CD4-positive, alpha-beta T cell treated with Interleukin-2 at 100 ng/mL for 4 hours (primary cell): ENCODE measurements at places on chromosomes 11 and 22.

- DNase-seq = no peak
Measured at GRCh38 chr11:92687724-92688123, 281.7 kb upstream of the MTNR1B start.

DNA sequence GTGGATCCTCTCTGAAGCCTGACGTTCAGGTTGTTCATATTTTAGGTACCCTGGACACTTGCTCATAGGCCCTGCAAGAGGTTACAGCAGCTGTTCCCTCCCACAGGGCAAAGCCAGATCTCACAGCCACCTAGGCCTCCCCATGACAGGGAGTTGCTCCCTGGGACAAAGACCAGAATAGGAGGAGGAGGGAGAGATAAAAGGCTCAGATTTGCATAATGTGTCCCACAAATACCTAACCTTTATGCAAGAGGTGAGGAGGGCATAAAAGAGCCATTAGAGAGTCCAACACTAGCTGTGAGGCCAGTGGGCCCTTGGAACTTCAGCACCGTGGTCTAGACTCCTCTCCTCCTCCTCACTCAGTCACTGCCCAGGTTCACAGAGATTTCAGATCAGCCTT is 33.8 kb downstream of the ZNF280B start:
- no peak for DNase-seq

DNA sequence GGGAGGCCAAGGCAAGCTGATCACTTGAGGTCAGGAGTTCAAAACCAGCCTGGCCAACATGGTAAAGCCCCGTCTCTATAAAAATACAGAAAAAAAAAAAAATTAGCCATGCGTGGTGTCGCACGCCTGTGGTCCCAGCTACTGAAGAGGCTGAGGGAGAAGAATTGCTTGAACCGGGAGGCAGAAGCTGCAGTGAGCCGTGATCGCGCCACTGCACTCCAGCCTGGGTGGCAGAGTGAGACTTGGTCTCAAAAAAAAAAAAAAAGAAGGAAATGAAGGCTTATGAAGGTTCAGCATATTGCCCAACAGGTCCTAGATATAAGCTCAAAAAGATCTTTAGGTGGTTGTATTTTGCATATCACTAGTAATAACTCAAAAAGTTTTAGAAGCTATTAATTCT is 10.2 kb downstream of the ATL3 start:
- no peak for DNase-seq

- no peak for DNase-seq
Measured at GRCh38 chr11:87213444-87213843, 175.7 kb downstream of the TMEM135 start.

- DNase-seq = no peak
Measured at GRCh38 chr11:35552616-35553015, 27.2 kb upstream of the PAMR1 start.

- no peak for DNase-seq
Measured at GRCh38 chr11:115333949-115334348, 170.3 kb downstream of the CADM1 start.

DNA sequence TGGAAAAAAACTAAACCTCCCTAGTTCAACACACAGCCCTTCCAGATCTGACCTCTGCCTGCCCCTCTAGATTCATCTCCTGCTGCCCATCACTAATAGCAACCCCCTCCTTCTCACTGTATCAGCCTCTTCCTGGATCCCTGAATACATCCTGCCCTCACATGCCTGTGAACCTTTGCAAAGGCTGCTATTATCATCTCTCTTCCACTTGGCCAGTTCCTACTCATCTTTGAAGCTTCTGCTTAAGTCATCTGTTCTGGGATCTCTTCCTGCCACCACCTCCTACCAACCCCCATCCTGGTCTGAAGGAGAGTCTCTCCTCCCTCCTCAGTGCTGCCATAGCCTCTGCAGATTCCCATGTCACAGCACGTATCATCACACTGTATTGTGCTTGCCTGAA is 38.0 kb upstream of the AMOTL1 start:
- DNase-seq = no peak

DNA sequence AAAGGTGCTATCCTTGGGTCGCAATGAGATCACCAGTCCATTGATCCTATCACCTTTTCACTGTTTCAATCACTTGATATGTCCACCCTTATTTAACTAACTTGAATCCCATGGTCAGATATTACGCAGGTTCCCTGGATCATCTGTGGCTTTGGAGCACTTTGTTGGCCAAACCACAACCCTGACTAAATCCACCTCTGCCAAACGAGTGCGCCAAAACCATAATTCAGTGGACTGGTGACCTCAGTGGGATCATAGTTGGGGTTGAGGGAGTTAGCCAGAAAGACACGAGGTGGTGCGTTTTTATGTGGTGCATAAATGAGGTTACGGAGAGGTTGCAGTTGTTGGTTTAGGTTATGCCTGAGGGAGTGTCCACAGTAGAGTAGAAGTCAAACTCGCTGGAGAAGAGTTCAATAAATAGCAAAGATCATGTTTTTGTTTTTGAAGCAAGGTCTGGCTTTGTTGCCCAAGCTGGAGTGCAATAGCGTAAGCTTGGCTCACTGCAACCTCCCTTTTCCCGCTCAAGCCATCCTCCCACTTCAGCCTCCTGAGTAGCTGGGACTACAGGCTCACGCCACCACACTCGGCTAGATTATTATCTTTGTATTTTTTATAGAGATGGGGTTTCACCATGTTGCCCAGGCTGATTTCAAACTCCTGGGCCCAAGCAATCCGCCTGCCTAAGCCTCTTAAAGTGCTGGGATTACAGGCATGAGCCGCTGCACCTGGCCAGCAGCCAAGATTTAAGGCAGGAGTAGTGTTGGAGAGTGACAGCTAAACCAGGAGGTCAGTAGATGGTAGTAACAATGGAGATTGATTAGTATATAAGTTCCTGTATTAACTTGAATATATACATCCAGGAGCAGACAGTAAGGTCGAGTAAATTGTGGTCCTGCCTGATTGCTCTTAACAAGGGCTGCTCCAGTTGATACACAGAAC is 4.5 kb downstream of the FOXR1 start:
- DNase-seq = no peak

DNA sequence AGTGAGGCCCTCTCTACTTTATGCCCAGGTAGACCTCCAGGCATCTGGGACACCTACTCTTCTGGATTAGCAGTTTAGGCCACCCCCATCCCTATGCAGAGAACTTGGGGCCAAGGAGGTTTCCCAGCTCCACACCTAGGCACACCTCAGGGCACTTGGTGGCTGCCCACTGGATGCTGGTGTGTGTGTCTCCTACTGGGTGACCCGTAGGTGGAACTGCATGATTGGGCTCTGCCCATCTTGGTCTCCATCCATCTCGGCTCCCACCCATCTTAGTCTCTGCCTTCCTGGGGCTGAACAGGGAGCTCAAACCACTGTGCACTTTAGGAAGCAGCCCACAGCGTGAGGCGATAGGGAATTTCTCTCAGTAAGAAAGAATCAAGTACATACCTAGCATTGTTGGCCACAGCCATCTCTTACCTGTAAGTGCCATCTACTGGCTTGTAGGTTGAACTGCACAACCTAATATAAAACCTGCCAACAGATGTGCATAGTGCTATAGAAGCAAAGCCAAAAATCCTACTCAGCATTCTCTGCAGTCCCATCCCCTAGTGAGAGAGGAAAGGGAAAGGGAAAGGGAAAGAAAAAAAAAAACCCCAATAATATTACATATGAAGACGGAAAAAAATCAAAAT is 61.6 kb upstream of the PTPN5 start:
- DNase-seq = no peak

DNA sequence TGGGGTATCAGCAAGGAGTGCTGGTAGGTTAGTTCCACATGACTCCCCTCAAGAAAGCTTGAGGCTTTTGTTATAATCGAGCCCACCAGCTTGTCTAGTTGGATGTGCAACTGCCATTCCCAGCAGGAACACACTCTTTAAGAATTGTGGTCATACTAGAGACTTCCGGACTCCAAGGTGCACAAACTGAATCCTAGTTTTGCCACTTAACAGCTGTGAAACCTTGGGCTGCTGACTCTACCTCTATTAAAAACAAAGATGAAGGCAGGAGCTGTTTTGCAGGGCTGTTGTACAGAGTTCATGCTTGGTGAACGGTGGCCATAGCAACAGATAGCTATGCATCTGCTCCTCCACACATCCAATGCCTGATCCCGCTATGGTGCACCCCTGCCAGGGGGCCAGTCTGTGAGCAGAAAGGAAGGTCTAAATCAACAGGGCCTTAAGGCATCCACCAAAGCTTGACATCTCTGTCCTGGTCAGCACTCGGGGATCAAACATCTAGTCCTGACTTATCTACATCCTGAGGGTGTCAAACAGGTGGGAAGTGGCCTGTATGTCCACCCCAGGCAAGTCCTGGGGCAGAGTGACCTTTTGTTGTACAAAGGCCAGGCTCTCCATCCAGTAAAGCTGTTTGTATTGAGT is 36.4 kb downstream of the DKK3 start:
- no peak for DNase-seq

- no peak for DNase-seq
Measured at GRCh38 chr11:71519546-71519945, 7.5 kb upstream of the KRTAP5-7 start.

DNA sequence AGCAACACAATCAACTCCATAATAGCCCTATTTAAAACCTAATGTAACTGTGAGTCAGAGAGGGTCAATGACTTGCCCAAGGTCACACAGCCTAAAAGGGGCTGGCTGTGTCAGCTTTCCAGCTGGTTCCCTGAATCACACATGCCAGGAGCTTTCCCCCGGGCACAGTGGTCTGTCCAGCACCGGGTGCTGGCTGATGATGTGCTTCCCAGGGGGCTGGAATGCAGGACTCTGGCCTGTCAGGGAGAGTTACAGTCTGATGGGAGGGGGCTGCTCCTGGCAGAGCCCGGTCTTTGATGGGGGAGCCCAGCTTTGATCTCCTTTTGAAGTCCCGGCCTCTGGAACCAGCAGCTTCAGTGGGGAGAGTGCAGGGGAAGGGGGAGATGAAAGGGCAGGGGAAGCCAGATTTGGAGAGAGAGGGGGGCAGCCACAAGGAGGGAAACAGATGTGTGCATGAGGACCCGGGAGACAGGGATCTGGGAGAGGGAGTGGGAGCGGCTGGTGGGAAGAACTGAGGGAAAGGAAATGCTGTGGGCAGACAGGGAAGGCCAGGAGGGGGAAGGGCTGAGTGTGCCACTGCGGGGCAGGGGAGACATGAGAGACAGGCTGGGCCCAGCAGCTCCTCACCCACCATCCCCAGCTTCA is 102.7 kb downstream of the NECTIN1 start:
- DNase-seq = no peak

GRCh38 chr11:93493252-93493897 is 49.8 kb downstream of the SMCO4 start:
- DNase-seq = no peak

GRCh38 chr22:21042978-21043859 is 2.5 kb upstream of the LRRC74B start:
- DNase-seq = no peak

DNA sequence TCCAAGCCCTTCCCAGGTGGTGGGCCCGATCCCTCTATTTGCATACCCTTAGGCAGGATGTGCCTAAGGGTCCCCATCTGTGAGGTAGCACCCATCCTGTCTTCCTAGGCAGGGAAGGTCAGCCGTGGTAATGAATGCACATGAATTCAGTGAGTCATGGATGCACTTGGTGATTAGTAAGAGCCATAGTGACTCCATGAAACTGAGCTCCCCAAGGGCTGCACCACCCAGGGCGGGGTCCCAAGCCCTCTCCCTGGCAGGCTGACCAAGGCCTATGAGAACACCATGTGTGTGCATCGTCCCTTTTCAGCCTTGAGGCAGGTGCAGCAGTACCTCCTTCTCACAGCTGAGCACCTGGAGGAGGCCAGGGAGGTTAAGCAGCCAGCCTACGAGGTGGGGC is 15.6 kb upstream of the SUSD2 start:
- DNase-seq = no peak
